Stimulated activated CD8-positive, alpha-beta memory T cell treated with anti-CD3 and anti-CD28 coated beads, Interleukin-2, amount 100 ng/mL, for 1 hour (primary cell): ENCODE measurements at places on chromosomes 11 and 22.

- no peak for DNase-seq
These were observed 24.2 kb upstream of the TMEM123 start for GRCh38 chr11:102476812-102477211.

DNA sequence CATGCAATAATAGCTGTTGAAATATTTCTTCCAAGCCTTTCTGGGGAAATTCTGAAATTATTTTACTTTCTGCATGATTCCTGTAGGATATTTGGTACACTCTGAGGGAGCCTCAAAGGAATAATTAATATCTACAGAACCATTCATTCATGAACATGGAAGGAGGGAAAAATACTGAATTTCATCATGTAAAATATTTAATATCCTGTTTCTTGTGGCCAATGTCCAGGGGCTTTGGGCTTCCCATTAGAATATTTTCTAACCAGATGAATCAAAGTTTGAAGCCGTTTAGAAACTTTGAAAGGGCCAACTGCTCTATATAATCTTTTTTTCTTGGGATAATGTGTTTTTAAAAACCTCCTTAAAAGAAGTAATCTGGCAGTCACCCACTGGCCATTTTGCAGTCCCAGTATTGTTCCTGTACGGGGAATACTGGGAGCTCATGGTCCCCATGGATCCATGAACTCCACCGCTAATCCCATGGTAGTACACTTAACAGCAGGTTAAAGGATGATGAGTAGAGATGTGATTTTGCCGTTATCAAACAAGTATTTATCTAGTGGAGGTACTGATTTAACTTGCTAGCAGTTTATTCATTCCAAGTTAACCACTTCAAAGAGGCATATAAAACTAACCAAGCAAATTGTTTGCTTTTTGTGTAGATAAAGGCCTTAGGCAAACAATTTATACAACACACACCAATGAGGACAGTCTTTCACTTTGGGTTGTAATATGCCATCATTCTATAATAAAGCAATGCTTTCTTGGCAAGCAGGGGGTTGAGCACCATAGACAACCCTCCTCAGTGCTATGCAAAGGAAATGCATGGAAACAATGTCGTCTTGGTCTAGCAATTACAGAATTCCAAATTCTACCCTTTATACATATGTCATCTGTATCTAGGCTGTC lies 34.5 kb upstream of the BLID start:
- DNase-seq, result no peak

DNA sequence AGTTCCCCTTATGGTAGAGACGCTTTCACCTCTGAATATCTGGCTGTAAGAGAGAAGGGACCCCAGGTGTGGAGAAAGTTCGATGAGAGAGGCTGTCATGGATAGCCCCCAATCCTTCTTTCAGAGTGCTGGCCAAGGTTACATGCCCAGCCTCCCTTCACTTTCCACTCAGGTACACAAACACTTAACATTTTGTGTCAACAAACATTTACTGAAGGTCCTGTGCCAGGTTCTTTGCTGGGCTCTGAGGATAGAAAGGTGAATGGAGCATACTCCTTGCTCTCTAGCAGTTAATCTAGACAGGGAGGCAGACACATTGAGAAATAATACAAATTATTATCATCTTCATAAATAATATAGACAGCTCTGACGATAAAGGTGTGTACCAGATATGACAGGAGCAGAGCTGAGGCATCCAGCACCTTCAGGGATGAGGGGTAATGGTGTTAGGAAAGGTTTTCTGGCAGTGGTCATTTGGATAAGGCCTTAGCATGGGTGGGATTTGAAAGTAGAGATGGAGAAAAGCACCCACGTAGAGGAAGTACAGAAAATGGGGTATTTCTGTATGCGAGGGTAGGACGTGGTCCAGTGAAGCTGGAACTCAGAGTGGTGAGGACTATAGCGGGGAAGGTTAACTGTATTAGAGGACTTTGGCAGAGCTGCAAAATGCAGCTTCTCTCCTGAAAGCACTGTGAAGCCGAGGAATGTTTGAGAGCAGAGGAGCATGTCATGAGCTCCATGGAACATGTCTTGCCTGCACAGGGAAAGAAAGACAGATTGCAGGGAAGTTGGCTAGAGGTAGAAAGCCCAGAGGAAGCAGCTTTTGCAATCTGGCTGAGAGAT lies 19.6 kb downstream of the PPFIBP2 start:
- no peak for DNase-seq

- no peak for DNase-seq
These were observed 98.6 kb upstream of the CD44 start for GRCh38 chr11:35040221-35040942.

DNA sequence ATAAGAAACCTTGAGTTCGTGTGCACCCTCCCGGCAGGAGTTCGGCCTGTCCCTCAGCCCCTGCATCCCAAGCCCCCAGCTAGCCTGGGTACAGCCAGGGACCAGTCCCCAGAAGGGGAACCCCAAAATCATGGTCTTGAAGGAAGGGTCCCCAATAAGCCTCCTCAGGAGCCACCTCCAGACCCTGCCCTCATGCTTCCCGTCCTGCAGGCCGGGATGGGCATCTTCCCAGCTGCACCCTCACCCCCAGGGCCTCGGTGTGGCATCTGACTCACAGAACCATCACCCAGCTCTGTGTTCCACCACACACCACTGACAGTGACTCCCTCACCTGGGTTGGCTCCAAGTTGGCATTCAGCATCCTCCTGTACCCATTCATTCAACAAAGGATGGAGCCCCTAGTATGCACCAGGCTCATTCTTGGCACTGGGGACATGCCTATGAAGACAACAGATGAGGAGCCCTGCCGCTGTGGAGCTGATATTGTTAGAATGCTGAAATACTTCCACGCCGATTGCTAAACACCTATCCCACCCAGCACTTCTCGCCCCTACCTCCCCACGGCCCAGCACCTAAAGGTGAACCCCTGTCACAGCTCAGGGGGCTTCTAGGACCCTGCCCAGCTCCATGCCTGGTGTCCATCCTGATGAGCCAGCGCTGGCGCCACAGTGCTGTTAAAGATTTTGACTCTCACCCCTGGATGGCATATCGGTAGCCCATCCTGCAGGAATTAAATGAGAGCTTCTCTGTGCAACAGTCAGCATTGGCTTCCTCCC lies 77.8 kb downstream of the BUD13 start:
- no peak for DNase-seq

GRCh38 chr22:29040385-29041275 lies 21.0 kb downstream of the C22orf31 start:
- DNase-seq, result peak; percentile 39

- DNase-seq, result no peak
These were observed 6.2 kb downstream of the TEAD1 start for GRCh38 chr11:12680246-12680939.

- DNase-seq, result no peak
These were observed 42.5 kb downstream of the DENND5A start for GRCh38 chr11:9222654-9223053.

DNA sequence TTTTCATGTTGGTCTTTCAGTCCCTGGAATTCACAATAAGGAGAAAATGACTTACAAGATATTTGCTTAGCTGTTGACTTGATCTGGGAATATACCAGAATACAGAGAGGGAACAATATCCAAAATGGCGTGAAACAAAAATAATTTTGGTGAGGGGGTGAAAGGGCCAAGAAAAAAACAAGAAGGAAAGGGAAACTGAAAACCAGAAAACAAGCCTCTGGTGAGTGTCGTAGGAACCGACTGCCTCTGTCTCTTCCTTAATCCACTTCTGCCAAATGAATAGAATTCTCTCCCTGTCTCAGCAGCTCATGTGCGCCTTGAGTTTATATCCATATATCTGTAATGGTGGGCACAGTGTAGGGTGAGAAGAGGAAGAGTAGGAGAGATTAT lies 367.6 kb downstream of the ETS1 start:
- no peak for DNase-seq

DNA sequence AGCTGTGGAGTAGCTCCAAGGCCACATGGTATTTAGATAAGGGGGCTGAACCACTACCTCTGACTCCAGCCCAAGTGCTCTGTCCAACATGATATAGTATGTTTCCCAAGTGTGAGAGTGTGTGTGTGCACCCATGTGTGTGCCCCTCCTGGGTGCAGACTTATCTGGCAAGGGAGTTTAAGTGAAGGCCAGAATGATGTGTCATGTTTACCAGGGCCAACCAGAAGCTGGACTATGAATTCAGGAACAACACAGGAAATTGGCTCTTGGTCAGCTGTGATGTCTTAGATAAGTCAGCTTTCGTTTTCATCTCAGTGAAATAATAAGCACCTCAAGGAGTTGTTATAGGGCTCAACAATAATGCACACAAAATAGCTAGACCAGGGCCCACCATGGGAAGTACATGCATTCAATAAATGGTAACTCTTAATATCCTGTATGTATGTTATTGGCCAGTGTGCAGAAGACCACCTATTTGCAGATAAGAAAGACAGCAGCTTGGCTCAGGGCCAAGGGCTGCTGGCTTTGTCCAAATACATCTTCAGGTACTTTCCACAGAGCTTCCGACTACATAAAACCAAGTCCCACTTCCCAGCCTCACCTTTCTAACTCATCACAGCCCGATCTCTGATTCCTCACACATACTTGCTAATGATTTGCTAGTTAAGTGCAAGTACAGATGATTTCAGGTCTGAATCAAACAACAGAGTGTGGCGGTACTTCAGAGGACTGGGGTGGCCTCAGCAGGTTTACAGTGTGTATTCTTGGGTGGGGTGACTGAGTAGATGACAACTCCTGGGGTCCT lies 120.9 kb downstream of the ME3 start:
- DNase-seq, result no peak

DNA sequence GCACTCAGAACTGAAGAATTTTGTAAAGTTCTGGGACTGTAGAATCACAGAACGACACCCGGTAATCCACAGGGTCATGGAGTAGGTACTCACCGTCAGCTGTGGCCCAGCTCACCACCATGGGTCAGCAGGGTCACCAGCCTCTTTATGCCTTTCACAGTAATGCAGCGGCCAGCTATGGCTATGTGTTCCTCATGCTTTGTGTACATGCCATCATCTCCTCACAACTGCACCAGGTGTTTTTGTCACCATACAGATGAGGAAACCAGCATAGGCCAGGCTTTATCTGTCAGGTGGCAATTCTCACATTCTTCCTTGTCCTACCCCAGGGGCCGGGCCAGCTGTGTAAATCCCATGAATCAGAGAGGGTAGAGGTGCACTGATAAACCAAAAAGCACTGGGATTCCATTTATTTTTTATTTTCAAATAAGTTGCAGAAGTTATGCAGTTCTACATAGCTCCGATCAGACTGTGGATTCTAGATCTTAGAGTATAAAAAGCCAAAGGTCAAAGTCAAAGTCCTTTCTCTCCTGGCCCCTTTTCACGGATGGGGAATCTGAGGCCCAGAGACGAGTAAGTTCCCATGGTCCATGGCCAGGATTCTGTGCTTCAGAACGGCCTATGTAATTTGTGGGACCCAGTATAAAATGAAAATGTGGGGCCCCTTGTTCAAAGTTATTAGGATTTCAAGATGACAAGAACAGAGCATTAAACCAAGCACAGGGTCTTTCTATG lies 17.5 kb downstream of the TSKU start:
- no peak for DNase-seq

DNA sequence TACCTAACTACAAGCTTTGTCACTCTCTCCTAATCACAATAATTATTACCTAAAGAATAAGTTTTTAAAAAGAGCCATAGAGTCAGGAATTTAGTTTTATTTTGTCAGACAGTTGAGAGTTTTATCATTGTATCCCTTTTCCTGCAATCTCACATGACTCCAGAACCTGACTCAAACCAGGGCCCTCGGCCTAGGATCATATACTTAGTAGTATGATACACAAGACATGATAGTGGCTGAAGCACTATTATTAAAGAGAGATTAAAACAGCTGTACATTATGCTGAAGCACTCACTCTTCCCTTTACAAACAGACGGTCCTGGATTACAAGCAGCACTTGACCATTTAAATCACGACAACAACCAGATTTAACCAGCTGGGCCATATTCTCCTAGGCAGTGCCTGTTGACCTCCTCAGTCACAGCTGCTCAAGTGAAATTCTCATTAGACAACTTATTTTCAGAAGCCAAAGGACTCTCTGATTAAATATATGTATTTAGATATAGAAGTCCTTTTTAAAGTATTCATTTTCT lies 44.0 kb downstream of the SOX6 start:
- no peak for DNase-seq

GRCh38 chr22:22730655-22731373 lies 86.4 kb downstream of the GGTLC2 start:
- DNase-seq, result no peak

- no peak for DNase-seq
These were observed 2.7 kb upstream of the GSTT4 start for GRCh38 chr22:24008022-24008283.

DNA sequence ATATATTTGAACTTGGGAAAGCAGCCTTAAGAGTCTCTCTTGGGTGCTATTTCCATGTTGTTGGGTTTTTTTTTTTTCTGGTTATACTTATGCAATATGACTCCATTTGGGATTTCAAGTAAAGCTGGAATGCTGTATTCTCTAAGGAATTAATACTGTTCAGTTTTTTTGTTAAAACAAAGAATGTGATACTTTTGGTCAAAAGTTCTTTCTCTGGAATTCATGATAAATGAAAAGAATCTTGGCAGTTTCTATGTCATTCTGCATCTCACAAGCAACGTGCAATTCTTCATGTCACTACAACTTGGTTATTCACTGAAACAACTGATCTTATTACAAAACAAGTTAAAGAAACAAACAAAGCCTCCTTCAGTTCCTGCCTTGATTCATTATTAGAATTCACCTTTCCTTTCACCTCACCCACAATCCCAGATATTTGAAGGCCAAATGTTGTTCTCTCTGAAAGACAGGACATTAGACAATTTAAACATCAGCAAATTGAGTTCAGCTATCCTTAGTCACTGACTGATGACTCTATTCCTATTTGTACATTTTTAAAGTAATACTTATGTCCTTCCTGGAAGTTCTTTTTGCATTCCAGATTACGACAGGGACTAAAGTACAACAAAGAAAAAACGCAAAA lies 176.2 kb downstream of the SBF2 start:
- no peak for DNase-seq

- no peak for DNase-seq
These were observed 33.9 kb upstream of the TEAD1 start for GRCh38 chr11:12640355-12640754.

DNA sequence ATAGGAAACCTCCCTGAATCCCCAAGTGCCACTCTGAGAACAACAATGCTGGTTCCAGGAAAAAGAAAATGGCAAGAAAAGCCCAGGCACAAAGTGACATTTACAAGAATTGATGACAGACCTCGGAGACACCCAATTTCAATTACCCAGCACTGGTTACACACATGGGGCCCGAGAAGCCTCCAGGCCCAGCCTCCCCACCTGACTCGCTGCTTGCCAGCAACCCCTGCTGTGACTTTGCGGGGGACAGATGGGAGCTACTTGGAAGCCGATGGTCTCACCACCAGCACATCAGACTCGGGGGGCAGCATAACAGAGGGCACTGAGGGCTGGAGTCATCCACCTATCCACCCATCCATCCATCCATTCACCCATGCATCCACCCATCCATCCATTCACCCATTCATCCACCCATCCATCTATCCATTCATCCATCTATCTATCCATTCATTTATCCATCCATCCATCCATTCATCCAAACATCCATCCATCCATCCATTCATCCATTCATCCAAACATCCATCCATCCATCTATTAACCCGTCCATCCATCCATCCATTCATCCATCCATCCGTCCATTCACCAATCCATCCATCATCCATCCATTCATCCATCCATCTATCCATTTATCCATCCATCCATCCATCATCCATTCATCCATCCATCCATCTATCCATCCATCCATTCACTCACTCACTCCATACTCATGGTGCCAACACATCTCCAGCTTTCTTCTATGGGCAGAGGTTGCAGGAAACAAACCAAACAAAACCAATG lies 567.6 kb downstream of the BRD1 start:
- no peak for DNase-seq
